ENCODE measurements at places on chromosomes 13 and 19. TPM values are rescaled to one million over a fixed set of nuclear protein-coding genes. Genes with fewer than 3 reads are reported as not detected.

The ZNF763 gene
- total RNA-seq = 6.7 TPM

The OR10H1 gene
- not detected for total RNA-seq

The FCER2 gene
- total RNA-seq = not detected

The MCF2L gene
- 146 TPM for total RNA-seq

The ZNF613 gene
- 11.4 TPM for total RNA-seq

The PCDH20 gene
- 9.2 TPM for total RNA-seq

The FXYD3 gene
- not detected for total RNA-seq

The C13orf46 gene
- total RNA-seq = 0.16 TPM

The CLEC17A gene
- 0.31 TPM for total RNA-seq

The POU2F2 gene
- total RNA-seq = 3.0 TPM

The TEKTIP1 gene
- total RNA-seq = not detected

GRCh38 chr13:89212186-89212585 is 1541.0 kb downstream of the SLITRK5 start:
- DNase-seq = no peak

DNA sequence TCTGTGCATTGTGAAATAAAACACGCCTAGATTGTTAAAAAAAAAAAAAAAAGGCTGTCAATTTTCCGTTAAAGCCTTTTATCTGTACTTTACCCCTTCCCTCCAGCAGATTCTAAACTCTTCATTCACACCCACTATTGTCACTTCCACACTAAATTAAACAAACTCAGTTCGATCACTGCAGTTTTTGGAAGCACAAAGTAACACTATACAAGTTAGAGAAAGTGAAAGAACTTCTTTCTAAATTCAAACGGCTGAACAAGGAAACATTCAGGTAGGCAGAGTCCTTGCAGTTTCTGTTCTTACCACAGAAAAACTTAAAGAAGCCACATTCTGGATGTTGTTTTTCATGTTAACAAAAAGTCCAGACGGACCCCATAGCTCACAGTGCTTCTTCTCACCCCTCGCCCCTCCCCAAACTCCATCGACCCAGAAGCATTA is 27.5 kb upstream of the UBE2L5 start:
- DNase-seq = no peak

GRCh38 chr19:2271234-2272103 is 10.5 kb downstream of the PEAK3 start:
- no peak for DNase-seq

- no peak for DNase-seq
These were observed 2.7 kb upstream of the IGFL4 start for GRCh38 chr19:46043519-46043918.

DNA sequence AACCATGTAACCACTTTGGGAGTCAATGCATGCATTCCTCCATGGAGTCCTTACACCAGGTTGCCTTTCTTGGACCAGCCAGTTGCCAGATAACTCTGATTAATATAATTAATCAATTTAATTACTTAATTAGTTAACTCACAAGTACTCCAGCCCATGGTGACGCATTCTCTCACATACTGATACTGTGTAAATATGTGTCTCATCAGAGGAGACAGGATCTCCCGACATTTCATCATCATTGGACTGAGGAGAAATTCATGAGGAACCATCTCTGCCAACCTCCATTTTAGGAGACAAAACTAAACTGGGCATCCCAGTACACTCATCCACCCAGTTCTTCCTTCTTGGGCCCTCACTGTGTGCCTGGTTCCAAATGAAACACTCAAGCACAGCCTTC is 6.5 kb upstream of the CASP14 start:
- DNase-seq = no peak

- DNase-seq = no peak
These were observed 111.0 kb downstream of the MRPL57 start for GRCh38 chr13:21287331-21287907.

- no peak for DNase-seq
These were observed 575.2 kb downstream of the DACH1 start for GRCh38 chr13:71291842-71292146.

- DNase-seq = no peak
These were observed 76.4 kb upstream of the MCF2L start for GRCh38 chr13:112892426-112893206.

DNA sequence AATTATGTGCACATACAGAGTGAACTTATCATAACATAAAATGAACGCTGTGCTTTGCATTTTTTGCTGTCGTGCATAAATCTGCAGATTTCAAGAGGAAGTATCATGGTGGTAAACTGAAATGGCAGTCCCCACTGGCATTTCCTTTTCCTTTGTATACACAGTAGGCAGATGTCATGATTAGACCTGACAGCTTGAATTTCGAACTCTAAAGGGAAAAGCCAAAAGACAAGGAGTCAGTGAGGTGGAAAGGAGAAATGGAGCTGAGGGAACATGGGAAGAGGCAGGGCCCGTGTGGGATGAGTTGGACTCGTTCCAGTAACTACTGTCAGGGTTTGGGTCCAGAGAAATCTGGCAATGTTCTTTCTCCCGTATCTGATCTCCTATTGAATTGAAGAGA is 454.1 kb upstream of the SGCG start:
- no peak for DNase-seq

DNA sequence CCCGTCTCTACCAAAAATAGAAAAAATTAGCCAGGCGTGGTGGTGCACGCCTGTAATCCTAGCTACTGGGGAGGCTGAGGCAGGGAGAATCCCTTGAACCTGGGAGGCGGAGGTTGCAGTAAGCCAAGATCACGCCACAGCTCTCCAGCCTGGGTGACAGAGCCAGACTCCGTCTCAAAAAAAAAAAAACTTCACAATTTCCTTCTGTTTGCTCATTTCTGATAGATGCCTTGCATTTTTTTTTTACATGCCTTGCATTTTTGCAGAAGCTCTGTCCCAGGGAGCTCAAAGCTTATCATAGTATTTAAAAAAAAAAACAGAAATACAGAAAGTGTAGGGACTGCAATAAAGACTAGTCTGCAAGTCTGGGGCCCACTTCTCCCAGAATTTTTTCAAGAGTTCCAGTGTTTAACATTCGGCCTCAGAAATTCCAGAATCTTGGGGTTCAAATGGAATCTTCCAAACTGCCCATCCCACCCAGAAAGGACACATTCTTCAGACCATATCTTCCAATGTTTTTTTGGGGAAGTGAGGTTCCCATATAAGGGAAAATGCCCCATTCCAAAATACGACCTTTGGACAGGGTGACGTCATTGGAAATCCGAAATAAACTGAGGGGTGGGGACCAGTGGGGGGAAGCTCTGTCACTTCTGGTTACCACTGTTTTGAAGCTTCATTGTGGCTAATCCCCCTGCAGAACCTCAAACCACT is 17.2 kb upstream of the RAB8A start:
- no peak for DNase-seq

DNA sequence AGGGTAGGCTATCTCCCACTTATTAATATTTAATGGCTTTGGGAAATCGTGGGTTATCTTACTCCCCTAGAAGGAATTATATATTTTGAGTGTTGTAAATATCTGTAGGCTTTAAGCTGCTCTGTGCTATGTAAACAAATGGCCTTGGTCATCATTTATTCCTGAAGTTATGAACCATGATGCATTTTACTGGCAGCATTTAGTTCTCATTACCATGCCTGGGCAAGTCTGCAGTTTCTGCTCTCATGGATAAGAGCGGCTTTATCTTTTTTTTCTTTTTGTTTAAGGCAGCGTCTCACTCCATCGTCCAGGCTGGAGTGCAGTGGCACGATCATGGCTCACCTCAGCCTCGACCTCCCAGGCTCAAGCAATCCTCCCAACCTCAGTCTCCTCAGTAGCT is 156.1 kb downstream of the IRS2 start:
- no peak for DNase-seq

- peak; percentile 34 for DNase-seq
These were observed 57.3 kb downstream of the KLF2 start for GRCh38 chr19:16381756-16382401.

DNA sequence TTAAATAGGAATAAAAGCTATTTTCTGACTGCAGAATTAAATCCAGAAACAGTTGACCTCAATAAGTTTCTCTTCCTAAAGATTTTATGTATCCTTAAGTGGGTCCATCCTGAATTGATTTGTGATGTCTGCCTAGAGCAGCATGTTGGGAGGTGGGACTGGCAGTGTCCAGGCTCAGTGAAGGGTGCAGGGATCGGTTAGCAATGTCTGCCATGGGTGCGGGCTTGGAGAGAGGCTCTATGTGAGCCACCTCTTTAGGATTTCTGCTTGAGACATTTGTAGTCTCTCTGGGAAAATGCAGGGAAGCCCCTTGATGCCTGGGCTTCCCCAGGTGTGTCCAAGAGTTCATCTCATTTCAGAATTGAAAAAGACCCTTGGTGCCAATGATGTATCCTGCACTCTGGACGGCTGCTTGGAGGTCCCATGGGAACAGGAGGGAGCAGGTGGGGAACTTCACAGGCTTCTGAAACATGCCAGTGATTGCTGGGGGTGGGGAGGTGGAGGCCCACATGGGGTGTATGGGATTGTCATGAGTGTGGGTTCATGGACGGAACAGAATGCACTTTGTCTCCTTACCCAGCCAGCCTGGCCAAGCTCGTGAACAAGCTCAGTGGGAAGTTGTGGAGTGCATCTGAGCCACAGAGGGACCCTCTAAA is 6.2 kb upstream of the COLGALT1 start:
- no peak for DNase-seq

DNA sequence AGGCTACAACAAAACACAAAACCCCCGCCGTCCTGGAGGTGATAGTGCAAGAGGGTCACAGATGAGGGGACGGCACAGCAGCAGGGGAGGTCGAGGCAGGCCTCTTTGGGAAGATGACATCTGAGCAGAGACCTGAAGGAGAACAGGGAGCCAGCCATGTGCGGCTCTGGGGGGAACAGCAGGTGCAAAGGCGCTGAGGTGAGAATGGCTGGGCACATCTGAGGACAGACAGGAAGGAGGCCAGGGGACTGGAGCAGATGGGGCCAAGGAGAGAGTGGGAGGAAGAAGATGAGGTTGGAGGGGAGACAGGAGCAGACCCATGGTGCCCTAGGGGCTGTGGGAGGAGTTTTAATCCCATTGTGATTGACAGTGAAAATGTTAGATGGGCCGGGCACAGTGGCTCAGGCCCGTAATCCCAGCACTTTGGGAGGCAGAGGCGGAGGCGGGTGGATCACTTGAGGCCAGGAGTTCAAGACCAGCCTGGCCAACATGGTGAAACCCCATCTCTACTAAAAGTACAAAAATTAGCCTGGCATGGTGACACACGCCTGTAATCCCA is 1.8 kb upstream of the CKM start:
- no peak for DNase-seq

DNA sequence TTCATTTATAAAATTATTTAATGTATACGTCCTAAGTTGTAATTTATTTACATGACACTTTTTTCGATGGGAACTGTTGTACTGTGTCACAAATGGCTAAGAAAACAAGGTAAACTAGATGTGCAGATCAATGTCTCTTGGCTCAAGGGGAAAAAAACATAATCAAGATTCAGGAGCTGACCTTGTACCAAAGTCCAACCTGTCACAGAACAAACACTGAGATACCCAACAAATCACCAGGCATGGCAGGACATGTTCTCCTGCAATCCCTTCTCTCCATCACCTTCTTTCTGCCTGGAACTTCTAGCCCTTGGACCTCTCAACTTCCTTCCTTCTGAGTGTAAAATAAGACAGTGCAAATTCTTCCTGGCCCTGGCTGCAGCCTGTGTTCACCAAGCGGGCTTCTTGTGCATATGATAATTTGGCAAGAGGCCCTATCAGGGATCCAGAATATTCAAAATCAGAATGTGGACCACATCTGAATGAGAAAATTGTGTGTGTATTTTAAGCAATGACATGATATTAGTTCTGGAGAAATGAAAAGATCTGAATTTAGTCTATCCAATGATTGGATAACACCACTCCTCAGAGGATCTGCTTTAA is 445.9 kb downstream of the ZNF536 start:
- no peak for DNase-seq

- DNase-seq = no peak
These were observed 207.1 kb upstream of the PCDH9 start for GRCh38 chr13:67437244-67437643.

DNA sequence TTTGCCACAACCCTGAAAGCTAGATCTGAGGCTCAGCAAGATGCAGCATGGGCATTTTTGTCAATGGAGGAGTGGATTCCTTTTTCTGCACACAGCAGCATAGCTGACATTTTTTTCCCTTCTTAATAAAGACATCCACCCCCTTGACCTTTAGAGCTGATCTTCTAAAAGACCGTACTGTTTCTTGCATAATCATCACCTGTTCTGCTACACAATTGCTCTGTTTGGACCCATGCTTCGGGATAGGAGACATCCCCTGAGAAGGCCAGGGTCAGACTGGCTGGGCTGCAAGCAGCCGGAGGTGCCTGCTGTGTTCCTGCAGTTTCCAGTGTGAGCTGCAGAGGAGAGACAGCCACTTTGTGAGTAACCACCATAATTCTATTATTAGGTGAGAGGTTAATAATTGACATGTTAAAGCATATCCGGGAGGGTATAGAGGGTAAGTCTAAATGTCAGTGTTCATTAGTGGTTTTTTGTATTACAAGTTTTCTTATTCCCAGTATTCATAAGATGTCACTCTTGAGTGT is 108.5 kb upstream of the C1QTNF9B start:
- DNase-seq = no peak

GRCh38 chr13:21020581-21020980 is 40.8 kb downstream of the LATS2 start:
- no peak for DNase-seq

DNA sequence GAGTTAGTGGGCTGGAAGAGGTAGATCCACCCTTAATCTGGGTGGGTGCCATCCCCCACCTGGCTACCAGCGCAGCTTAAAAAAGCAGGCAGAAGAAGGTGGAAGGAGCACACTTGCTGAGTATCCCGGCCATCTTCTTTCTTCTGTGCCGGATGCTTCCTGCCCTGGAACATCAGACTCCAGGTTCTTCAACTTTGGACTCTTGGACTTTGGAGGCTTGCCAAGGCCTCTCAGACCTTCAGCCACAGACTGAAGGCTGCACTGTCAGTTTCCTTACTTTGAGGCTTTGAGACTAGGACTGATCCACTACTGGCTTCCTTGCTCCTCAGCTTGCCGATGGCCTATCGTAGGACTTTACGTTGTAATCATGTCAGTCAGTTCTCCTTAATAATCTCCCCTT is 127.6 kb upstream of the GPC6 start:
- no peak for DNase-seq

Measured in occipital lobe (tissue), 3 donors.